ENCODE measurements at places on chromosomes 7 and 10.

DNA sequence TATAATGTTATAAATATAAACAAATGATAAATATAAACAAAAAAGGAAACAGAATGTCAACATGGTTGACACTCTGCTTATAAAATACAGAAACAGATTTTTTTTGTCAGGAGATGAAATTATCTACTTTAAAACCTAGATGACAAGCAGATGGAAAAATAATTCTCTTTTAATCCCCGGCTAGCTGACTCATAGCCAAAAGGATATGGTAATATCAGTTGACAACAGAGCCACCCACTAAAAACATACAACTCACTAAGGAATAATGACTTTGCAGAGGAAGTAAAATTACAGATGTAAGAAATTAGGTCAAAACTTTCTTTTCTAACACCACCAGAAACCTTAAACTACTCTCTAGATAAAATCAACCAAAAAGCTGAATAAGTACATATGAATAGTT is 131.1 kb upstream of the ABCB5 start:
- no peak for DNase-seq

DNA sequence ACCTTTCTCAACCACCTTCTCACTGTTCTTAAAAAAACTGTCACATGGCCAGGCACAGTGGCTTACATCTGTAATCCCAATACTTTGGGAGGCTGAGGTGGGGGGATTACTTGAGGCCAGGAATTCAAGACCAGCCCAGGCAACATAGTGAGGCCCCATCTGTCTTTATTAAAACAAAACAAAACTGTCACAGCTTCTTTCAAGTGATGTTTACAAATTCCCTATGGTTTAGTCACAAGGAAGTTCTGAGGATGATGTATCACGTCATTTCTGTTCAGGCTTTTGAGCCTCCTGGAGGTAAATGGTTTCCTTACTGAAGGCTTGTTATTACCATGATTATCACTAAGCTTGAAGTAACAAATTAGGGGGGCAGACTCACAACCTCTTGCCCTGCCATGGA is 186.2 kb downstream of the CFTR start:
- no peak for DNase-seq

DNA sequence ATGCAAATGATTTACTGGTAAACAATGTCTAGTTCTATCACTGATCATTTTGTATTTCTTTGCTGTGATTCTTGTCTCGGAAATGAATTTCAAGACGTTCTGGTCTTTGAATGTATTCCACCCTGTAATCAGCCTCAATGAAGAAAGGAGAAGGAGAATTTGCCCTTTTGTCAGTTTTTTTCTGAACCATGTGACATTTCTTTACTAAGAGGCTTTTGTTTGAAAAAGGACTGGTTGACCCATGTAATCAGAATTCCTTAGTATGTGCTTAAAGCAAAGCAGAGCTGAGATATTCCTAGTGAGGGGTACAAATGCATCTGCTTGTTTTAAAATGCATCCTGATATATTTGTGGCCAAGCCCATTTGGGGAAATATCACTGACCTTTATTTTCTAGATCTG is 581.6 kb downstream of the ETV1 start:
- no peak for DNase-seq

- DNase-seq, result no peak
Observed at GRCh38 chr7:67990716-67991115, 994.1 kb downstream of the TYW1 start.

GRCh38 chr7:87715545-87715944 is 87.3 kb downstream of the RUNDC3B start:
- no peak for DNase-seq

- DNase-seq, result no peak
Observed at GRCh38 chr7:33841705-33842129, 63.6 kb upstream of the BMPER start.

GRCh38 chr10:27578316-27578715 is 74.2 kb downstream of the RAB18 start:
- no peak for DNase-seq

GRCh38 chr10:86580521-86580891 is 58.9 kb upstream of the WAPL start:
- DNase-seq, result no peak

DNA sequence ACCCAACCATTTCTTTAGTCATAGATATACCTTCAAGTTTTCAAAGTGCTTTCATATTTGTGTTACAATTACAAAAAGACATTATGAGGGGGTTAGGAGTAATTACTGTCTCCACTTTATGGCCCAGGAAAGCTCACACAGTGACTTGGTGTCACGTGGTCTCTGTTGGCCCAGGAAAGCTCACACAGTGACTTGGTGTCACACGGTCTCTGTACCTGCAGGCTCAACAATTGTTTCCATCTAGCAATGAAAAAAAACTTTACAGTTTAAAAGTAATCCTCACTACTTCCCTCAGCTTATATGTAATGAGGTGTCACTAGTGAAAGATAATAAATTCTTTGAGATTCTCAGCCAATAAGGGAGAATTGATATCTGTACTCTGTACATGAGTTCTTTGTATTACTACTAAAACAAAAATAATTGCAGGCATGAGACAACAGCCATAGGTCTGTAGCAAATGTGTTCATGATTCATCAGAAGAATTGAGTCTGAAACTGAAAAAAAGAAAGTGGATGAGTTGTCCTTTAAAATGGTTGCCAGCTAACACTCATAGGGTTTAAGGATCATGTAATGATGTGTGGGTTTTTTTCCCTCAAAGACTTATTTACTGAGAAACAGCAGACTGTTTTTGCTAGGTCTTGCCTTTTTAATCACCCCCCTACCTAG is 10.9 kb downstream of the OGDH start:
- no peak for DNase-seq

DNA sequence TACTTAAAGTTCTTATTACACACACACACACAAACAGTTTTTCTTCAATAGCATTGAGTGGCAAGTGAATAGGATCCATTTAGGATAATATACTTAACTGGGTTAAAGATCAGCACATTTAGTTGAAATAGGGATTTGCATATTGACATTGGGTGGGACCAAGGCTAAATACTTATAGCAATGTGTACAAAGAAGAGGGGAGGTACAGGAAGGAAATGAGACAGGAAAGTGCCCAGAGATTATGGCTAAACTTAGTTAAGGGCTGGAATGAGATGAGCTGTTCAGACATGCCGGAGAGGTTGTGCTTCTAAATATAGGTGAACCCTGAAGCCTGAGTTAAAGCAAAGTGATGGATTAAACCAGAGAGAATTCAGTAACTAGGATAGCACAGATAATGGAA is 95.1 kb downstream of the LSMEM1 start:
- DNase-seq, result no peak

DNA sequence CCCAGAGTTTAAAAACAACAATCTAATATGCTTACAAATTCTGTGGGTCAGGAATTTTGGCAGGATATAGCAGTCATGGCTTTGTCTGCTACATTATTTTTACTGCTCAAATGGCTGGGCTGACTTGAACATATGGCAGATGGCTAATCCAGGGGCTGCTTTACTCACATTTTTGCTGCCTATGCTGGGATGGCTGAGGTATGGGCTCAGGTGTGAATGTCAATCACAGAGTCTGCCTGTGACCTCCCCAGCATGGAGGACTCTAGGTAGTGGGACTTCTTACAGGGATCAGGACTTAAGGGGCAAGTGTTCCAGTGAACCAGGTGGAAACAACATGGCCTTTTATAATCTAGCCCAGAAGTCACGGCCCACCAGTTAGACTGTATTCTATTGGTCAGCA is 4.4 kb upstream of the FKBP9 start:
- no peak for DNase-seq

GRCh38 chr10:113091920-113092319 is 141.9 kb downstream of the TCF7L2 start:
- DNase-seq, result no peak

- DNase-seq, result no peak
Observed at GRCh38 chr7:50771120-50772002, 11.3 kb downstream of the GRB10 start.

GRCh38 chr7:21044384-21044783 is 257.7 kb upstream of the SP8 start:
- DNase-seq, result no peak

DNA sequence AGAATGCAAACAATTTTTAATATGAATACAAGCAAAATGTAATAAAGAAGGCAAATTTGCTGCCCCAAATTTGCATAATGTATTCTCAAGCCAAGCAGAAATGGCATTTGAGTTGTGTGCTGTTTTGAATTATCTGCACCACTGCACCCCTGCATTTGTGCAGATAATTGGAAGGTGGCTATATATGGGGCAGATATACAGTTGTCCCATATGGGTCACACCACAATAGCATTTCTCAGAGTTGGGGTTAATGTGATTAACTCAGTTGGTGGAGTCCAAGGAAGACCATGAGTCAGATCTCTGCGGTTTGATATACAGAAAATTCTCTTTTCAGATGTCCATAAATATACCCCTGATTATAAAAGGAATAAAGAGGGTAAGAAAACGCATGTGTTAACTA is 68.9 kb upstream of the EXOC4 start:
- no peak for DNase-seq

DNA sequence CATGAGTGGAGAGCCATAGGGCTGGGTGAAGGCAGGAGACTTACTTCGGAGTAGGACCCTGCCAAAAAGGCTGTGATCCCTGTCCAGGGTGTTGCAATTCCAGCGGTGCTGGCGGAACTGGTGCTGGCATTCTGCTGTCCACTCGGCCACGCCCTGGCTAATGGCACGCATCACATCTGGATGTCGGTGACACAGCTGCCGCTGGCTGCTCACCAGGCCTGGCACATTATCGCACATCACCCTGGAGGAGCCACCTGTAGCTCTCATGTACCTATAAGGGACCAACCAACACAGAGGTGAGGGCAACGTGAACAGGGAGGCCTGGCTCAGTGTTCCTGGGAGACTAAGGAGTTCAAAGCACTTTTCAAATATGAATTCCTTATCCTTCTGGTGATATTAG is 2.3 kb downstream of the WNT2 start:
- DNase-seq, result no peak

GRCh38 chr10:17062955-17063484 is 66.6 kb downstream of the CUBN start:
- DNase-seq, result no peak

- no peak for DNase-seq
Observed at GRCh38 chr10:21510241-21511094, 15.0 kb downstream of the SKIDA1 start.

- no peak for DNase-seq
Observed at GRCh38 chr10:67793313-67793712, 44.7 kb downstream of the DNAJC12 start.

DNA sequence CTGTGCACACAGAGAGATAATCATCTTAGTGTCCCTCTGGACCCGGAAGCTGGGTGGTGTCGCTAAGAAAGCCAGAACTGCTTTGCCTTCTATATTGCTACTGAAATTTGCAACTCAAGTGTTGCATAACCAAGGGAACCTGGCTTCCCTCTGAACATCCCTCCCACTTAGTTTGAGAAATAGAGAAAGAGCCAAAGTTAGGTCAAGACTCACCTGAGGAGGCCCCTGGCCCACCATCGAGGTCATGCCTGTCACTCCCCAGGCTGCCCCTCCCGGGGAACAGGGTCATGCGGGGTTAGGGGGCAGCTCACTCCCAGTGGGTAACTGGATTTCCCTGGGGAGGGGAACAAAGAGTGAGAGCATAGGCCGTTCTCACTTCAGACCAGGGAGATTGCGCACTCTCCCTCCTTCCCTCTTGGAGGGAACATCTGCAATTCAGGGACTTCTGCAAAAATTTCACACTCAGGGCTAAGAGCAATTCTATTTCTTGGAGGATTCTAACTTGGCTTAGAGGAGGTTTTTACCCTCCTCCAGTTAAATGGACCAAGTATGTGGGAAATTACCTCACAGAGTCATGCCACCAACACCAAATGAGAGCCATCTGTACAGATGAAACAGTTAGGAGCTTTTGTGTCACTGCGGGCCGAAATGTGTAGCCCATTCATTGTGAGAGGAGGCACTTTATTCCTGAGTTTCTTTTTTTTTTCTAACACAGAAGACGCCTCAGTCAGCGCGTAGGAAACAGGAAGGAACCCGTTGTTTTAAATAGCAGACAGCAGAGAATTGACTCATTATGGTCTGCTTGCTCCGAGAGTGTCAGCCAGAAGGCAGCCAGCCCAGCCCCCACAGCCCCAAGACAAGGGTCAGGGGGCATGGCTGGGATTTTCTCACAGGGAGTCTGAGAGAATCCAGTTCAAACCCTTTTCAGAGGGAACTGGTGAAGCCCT is 221.3 kb downstream of the ARHGAP12 start:
- DNase-seq, result no peak

- DNase-seq, result no peak
Observed at GRCh38 chr7:15441915-15442314, 119.9 kb downstream of the AGMO start.

DNA sequence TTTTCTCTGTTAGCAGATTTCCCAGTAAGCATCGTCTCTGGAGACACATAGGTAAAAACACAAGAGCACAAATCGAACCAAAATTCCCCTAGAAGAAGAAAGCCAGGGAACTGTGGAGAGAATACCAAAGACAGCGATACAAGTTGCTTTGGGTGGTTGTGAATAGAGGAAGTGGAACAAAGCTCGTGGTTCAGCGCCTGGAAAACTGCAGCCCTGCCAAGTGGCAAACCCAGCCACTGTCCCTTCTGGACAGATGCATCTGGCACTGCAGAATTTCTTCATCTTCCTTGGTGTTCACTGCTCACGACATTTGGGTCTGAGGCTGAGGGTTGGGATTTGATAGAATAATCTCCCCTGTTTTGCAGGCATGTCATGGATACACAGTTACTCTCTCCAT is 733.8 kb downstream of the PARD3 start:
- DNase-seq, result no peak

DNA sequence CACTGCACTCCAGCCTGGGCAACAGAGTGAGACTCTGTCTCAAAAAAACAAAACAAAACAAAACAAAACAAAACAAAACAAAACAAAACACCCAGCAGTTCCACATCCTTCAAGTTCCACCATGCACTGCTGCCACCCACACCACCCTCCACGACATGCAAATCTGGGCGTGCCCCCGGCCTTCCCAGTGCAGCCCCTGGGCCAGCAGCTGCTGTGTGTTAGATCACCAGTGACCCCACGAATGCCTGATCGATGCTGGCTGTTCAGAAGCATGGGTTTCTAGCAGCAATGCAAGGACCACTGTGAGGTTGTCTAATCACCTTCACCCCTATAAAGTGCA is 36.3 kb downstream of the ELFN1 start:
- DNase-seq, result no peak

GRCh38 chr7:13532028-13532753 is 457.3 kb downstream of the ETV1 start:
- DNase-seq, result no peak

DNA sequence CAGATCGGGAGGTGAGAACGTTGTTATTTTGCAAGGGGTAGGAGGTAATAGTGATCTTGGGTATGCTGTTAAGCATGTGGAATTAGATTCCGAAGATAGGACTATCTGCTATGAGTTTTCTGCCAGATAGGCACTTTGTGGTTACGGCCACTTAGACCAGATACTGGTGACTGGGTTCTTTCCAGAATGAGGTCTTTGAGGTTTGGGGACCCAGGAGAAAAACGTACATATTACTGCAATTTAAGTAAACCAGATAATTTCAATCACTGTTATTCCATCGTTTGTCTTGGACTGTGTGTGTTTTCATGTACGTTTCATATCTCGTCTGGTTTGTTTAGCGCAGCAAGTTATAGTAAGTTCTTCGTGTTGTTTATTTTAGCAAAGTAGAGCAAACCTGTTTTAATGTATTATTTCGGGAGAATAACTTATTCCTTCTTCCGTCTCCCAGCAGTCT is 312 bp downstream of the ARL4A start:
- DNase-seq, result no peak

- no peak for DNase-seq
Observed at GRCh38 chr10:8438603-8439002, 384.1 kb downstream of the GATA3 start.
